Kidney (tissue), 22 donors: ENCODE measurements at places on chromosomes 7 and 10.
A peak's percentile ranks its signal among the peaks of the same experiment; 100 is the strongest.

DNA sequence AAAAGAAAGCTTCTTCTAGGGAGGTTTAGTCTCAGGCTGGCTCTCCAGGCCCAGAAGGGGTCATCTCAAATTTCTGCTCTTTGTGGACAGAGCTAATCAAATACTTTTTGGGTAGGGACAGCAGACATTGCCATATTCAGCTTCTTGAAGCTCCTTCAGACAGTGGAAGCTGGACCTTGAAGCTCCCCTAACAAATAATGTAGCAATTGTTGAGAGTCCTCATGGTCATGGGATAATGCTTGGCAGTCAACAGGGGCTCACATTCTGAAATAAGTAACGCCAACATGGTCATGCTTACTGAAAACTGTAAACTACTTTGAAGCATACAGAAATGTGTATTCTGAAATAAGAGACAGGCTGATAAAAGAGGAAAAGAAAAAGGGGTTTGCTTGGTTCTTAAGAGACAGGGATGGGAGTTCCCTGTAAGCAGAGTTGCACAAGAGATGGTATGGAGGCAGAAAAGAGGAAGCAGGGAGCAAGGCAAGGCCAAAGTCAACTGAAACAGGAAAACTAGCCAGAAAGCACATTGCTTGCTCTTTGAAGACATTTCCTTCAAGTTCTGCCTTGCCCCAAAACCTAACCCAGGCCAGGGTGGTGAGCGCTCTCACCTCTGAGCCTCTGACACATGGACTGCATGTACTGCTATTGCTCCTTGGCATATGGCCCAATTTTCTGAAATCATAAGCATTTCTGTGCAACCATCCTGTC is 53.1 kb upstream of the KMT2E start:
- DNase-seq = no peak

GRCh38 chr7:116527521-116527920 is 2.7 kb downstream of the CAV1 start:
- no peak for DNase-seq

GRCh38 chr7:37943905-37944736 is 23.7 kb downstream of the EPDR1 start:
- DNase-seq = no peak

DNA sequence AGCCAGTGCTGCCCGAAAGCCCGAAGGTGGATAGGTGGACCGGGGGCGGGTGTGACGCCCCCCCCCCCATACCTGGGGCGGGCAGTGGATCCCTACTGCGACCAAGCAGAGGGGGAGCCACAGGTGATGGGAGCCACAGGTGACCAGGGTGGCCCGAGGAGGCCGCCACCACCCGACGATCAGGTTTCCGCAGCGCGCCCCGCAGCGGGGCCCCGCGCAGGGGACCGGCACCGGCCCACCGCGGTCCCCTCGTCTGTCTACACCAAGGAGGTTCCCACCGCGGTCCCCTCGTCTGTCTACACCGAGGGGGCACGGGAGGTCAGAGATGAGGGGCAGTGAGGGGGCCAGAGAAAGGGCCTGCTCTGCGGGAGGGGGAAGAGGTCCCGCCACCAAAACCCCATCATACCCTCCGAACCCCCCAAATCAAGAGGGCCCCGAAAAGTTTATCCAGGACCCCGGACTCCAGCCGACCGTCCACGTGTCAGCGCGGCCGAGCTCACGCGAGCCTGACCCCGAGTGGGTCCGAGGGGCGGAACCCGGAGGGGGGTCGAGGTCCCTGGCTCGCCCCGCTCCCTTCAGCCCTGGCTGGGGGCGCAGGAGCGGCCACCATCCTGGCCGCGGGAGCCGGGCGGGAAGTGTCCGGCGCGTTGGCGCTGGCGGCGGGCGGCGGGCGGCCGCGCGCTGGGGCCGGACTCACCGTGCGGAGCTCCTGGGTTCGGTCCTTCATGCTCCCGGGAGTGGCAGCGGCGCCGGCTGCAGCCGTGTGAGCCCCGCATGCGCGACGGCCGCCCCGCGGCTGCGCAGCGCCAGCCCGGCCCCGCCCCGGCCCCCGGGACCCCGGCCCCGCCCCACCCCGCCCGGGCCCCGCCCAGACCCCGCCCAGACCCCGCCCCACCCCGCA is at the start of gene STX1A:
Gene STX1A, minus strand, starts transcription at position 765 of the 901 bp plus-strand sequence. Its CDS starts 38 bp downstream, at position 727.
- DNase-seq = peak; percentile 69

- no peak for DNase-seq
Observed at GRCh38 chr10:105241254-105241653, 600.2 kb downstream of the SORCS3 start.
